CD4-positive, alpha-beta T cell treated with Interleukin-21 for 1 hour (primary cell): ENCODE measurements at places on chromosomes 11 and 22.

GRCh38 chr22:35631597-35631996 lies 14.5 kb upstream of the MB start:
- peak; percentile 38 for DNase-seq

GRCh38 chr11:16793511-16793910 lies 55.1 kb downstream of the C11orf58 start:
- DNase-seq: no peak

GRCh38 chr22:23255506-23256170 lies 75.3 kb downstream of the BCR start:
- DNase-seq: no peak

GRCh38 chr11:22624742-22625447 lies 728 bp downstream of the FANCF start:
- DNase-seq: peak; percentile 62

- DNase-seq: no peak
Observed at GRCh38 chr11:111538407-111539114, 2.0 kb upstream of the LAYN start.
